Uterus (tissue), 4 donors: ENCODE measurements at places on chromosomes 12 and 14. TPM values are rescaled to one million over a fixed set of nuclear protein-coding genes. Genes with fewer than 3 reads are reported as not detected.

- DNase-seq: no peak
Observed at GRCh38 chr14:52748647-52749292, 18.8 kb downstream of the STYX start.

GRCh38 chr14:76729953-76730505 lies 31.2 kb upstream of the VASH1 start:
- no peak for DNase-seq

Gene BICDL1
- not detected for total RNA-seq

- no peak for DNase-seq
Observed at GRCh38 chr12:101806265-101806664, 24.5 kb downstream of the GNPTAB start.

DNA sequence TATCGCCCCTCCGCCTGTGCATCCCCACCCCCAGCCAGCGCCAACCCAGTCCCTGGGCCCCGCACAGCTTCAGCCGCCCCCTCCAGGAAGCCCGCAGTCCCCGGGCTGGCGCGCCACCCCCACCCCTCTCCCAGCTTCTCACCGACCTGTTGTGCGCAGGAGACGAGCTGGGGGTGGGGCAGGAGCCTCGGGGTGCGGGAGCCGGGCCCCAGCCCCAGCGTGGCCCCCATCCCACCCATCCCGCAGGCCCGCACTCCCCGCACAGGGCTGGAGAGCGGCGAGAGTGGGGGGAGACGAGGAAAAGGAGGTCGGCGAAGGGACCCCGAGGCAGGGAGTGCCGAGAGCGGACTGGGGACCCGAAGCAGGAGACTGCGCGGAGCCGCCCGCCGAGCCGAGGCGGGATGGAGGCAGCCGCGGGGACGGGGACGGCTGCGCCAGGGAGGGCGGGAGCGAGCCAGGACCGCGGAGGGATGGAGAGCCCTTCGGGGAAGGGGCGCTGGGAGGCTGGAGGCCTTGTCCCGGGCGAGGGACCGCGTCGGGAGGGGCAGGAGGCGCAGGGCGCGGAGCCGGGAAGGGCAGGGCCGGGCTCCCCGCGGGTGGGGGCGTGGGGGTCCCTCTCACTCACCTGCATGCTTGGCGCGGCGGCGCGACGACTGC lies 498 bp downstream of the PIANP start:
- DNase-seq: peak; percentile 27

DNA sequence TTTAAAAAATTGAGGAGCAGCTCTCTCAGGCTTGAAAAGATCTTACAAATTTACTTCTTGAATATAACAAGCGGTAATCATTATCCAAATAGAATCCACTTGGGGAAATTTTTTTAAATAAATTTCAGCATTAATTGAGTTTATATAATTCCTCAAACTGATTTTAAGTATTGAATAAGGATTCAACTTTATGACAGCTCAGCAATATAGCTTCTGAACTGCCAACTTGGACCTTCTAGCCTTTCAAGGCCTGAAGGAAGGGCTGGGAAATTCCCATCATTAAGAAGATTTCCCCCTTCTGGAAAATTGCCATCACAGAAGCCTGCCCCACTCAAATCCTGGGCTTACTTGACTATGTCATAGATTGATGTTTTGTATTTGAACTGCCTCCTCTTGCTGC lies 57.5 kb upstream of the GARIN2 start:
- DNase-seq: no peak

DNA sequence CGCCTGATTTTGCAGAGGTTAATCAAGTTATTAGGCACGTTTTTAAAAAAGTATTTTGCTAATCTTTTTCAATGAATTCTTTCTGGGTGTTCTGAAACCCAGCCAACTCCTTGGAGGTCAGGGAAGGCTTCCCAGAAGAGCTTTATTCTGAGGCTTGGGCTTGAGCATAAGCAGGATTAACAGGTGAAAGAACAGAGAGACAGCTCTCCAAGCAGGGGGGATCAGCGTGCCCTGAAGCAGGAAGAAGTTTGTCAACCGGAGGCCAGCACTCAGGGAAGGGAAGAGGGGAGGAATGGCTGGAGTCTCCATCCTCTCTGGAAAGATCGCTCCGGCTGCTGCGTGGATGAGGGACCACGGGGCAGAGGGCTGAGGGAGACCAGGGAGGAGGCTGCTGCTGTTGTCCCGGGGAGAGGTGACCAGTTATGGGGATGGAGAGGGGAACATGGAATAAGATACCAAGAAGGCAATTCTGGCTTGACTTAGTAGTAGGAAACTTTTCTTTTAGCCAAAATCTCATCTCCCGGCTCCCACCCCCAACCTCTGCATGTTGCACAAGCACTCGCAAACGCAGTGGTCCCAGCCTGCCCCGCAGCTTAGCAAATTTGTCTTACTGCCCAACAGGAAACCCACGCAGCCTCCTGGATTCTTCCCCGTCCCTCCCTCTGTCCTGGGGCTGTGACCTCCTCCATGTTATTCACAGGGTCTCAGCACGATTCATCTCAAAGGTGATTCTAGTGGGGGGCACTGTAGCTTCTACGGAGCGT lies 1.1 kb upstream of the SSH1 start:
- DNase-seq: peak; percentile 63

- DNase-seq: peak; percentile 84
Observed at GRCh38 chr12:15629108-15629507, 160.1 kb downstream of the EPS8 start.

- DNase-seq: peak; percentile 63
Observed at GRCh38 chr12:45726603-45727300, 2.8 kb upstream of the ARID2 start.

Gene TDRD9
- not detected for total RNA-seq

DNA sequence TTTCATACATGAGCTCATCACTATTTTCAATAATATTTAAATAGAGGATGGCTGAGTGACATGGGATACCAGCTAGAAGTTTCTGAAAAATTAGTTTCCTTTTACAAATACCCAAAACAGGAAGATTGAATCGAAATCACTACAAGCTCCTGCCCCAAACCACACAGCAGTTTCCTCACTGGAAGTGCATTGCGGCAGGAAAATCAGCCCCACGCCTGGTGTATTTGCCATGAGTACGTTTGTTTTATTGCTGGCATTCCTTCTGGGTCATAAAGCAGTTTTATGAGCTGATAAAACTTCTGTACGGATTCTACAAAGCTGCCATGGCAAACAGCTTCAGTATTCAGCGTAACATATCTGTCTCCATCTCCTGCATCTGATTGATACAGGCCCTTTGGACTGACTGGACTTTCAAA lies 23.7 kb downstream of the CDC42BPB start:
- no peak for DNase-seq

DNA sequence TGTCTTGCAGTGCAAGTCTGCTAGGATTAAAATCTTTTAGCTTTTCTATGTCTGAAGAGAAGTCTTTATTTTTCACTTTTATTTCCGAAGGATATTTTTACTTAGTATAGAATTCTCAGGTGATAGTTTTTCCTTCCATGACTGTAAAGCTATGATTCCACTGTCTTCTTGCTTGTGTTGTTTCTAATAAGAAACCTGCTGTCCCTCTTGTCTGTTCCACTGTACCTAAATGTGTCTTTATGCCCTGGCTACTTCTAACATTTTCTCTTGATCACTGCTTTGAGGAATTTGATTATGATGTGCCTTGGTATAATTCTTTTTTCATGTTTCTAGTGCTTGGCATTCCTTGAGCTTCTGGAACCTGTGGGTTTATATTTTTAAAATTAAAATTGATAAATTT lies 228.7 kb downstream of the CACNA1C start:
- no peak for DNase-seq
